ENCODE measurements at places on chromosomes 7 and 10.

- H3K4me3 ChIP-seq = no peak overlapping the region
- no peaks in the 10 kb centered on the region for H3K36me3 ChIP-seq
- no peak overlapping the region for H3K27ac ChIP-seq
Observed at GRCh38 chr10:48232717-48233447, 41.6 kb downstream of the FRMPD2 start.

- no peaks in the 10 kb centered on the region for H3K27me3 ChIP-seq
- no peaks in the 10 kb centered on the region for H3K4me1 ChIP-seq
- no peak overlapping the region for H3K27ac ChIP-seq
- no peak for DNase-seq
- no peaks in the 10 kb centered on the region for H3K36me3 ChIP-seq
Observed at GRCh38 chr10:37403776-37404175, 278.4 kb downstream of the ANKRD30A start.

GRCh38 chr7:103348452-103348851, 1.0 kb downstream of the PSMC2 start:
- H3K4me1 ChIP-seq = peaks cover 17% of the 10 kb centered on the region
- H3K36me3 ChIP-seq = peaks cover 19% of the 10 kb centered on the region
- DNase-seq = no peak
- H3K27ac ChIP-seq = peak overlapping the region; percentile 92
- H3K27me3 ChIP-seq = no peaks in the 10 kb centered on the region

GRCh38 chr7:6274743-6275142, 2.3 kb upstream of the CYTH3 start:
- H3K4me3 ChIP-seq = no peak overlapping the region
- H3K27ac ChIP-seq = no peak overlapping the region

GRCh38 chr7:37441386-37441760, 7.3 kb downstream of the ELMO1 start:
- DNase-seq = no peak
- peak overlapping the region; percentile 63 for H3K27ac ChIP-seq
- no peak overlapping the region for H3K4me3 ChIP-seq
- no peaks in the 10 kb centered on the region for H3K27me3 ChIP-seq
- H3K36me3 ChIP-seq = no peaks in the 10 kb centered on the region

DNA sequence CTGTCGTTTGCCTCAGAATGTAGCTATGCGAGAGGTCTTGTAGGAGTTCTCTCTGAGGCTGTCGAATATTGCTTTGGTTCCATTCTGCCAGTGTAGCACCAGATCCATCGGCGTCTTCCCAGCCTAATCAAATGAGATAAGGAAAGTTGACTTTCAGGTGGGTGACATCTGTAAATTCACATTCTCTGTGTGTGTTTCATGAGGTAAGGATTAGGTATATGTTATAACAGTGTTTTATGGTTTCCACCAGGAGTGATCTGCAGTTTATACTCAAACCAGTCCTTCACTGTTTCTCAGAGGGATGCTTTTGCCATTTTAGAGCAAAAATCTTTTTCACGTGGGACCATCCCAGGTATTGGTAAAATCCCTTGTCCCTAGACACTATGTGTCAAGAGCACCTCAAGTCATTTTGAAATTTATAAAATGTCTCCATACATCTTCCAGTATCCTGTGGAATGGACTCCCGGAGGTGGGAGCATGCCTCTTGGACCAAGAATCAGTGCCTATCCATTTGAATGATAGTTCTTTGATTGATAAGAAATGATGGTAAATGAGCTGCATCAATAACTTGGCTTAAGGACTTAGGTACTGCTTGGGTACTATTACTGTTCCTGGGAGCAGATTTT, 7.9 kb downstream of the ANKRD1 start:
- H3K36me3 ChIP-seq = no peaks in the 10 kb centered on the region
- H3K4me3 ChIP-seq = no peak overlapping the region

DNA sequence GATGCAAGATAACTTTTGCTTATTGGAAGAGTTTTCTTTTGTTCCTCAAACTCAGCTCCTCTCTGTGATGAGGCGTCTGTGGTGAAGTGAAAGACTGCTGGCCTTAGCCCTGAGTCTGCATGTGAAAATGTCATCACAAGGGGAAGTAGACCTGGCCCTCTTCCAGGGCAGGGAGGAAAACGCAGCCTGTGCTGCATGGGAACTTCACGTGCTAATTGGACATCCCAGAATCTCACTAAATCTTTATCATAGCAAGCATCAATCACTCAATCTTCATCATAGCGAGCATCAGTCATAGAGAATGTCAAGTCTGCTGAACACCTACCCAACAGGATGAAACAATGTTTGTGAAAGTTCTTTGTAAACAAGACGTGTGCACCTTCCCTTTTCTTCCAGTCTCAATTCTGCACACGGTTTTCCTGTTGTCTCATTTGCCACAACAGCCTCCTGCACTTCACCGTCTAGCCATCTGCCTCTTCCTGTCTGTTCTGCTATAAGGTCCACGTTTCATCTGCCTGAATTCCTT, 314.6 kb downstream of the FRMD4A start:
- no peak for DNase-seq
- H3K27ac ChIP-seq = no peak overlapping the region
- H3K27me3 ChIP-seq = peaks cover 3% of the 10 kb centered on the region
- no peaks in the 10 kb centered on the region for H3K36me3 ChIP-seq
- H3K4me3 ChIP-seq = no peak overlapping the region

GRCh38 chr10:102267748-102268147, 22.4 kb downstream of the GBF1 start:
- H3K4me1 ChIP-seq = no peaks in the 10 kb centered on the region
- H3K27ac ChIP-seq = no peak overlapping the region
- no peaks in the 10 kb centered on the region for H3K36me3 ChIP-seq
- H3K4me3 ChIP-seq = no peak overlapping the region
- no peaks in the 10 kb centered on the region for H3K27me3 ChIP-seq
- no peak for DNase-seq

- DNase-seq = no peak
- no peaks in the 10 kb centered on the region for H3K27me3 ChIP-seq
- H3K4me3 ChIP-seq = no peak overlapping the region
- H3K4me1 ChIP-seq = no peaks in the 10 kb centered on the region
Observed at GRCh38 chr10:26367771-26368170, 70.4 kb upstream of the APBB1IP start.

GRCh38 chr10:6503171-6503570, 76.9 kb downstream of the PRKCQ start:
- peaks cover 5% of the 10 kb centered on the region for H3K4me1 ChIP-seq
- no peak for DNase-seq
- H3K27ac ChIP-seq = peak overlapping the region; percentile 44

DNA sequence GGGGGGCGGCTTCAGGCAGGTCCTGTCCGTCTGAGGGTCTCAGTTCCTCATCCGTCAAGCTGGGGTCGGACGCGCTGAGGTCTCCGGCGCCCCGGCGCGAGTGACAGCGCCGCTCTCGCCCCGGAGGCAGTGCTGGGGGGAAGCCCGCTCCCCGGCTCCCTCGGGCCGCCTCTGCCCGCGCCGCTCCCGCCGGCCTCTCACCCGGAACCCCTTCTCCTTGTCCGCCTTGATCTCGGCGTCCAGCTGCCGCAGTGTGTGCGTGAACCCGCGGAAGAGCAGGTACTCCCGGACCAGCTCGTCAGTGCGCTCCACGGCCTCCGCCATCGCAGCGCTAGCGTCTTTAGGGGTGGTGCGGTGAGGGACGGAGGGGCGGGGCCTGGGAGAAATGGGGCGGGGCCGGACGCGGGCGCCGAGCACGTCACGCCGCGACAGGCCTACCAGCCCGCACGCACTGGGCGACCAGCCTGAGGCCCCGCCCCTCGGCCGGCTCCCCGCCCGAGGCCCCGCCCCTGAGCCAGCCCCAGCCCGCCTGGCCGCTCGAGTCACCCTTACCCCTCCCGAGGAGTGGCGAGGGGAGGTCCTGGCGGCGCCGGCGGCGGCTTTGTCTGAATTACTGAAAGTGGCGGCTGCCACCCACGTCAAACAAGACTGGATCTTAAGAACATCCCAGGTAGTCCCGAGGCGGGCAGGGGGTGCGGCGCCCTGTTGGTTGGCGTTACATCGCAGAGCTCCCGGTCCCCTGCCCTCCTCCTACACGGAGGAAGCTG, at the start of gene WDR91:
Gene WDR91, minus strand, starts transcription at position 348 of the 767 bp plus-strand sequence. Its CDS starts 24 bp downstream, at position 324.
- peak; percentile 92 for DNase-seq
- H3K36me3 ChIP-seq = no peaks in the 10 kb centered on the region
- peak within 1 kb of the TSS; percentile 94 for H3K4me3 ChIP-seq
- H3K4me1 ChIP-seq = peaks cover 30% of the 10 kb centered on the region
- H3K27me3 ChIP-seq = no peaks in the 10 kb centered on the region

GRCh38 chr10:102102421-102102820, 17.7 kb downstream of the LDB1 start:
- no peak for DNase-seq
- no peaks in the 10 kb centered on the region for H3K27me3 ChIP-seq
- H3K27ac ChIP-seq = no peak overlapping the region
- H3K4me3 ChIP-seq = no peak overlapping the region
- H3K4me1 ChIP-seq = peaks cover 13% of the 10 kb centered on the region

GRCh38 chr7:139811066-139811465, 18.0 kb upstream of the TBXAS1 start:
- H3K36me3 ChIP-seq = no peaks in the 10 kb centered on the region
- no peaks in the 10 kb centered on the region for H3K27me3 ChIP-seq
- no peak overlapping the region for H3K27ac ChIP-seq
- no peak for DNase-seq
- no peak overlapping the region for H3K4me3 ChIP-seq
- no peaks in the 10 kb centered on the region for H3K4me1 ChIP-seq

- H3K4me3 ChIP-seq = no peak overlapping the region
- no peaks in the 10 kb centered on the region for H3K36me3 ChIP-seq
- H3K27me3 ChIP-seq = no peaks in the 10 kb centered on the region
- H3K4me1 ChIP-seq = peaks cover 28% of the 10 kb centered on the region
- no peak overlapping the region for H3K27ac ChIP-seq
Observed at GRCh38 chr10:70981171-70981836, 92.9 kb upstream of the PCBD1 start.

DNA sequence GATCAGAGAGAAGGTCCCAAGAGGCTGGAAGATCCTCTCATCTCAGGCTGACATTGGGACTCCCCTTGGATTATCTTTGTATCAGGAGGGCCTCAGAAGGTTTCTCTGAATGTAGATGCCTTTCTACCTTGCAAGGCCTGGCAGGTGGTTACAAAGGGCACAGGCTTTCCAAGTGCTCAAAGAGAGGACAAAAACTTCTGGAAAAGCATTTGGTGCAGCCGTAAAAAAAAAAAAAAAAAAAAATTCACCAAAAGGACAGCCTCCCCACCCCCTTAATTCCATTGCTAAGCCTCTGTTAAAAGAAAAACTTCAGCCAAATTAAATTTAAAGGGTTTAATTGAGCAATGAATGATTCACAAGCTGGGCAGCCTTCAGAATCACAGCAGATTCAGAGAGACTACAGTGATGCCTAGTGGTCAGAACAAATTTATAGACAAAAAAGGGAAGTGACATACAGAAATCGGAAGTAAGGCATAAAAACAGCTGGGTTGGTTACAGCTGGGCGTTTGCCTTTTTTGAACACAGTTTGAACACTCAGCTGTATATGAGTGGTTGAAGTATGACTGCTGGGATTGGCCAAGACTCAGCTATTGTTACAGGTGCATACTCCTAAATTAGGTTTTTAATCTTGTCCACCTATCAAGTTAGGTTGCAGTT, 42.5 kb upstream of the LRGUK start:
- no peaks in the 10 kb centered on the region for H3K4me1 ChIP-seq
- no peak overlapping the region for H3K4me3 ChIP-seq
- H3K36me3 ChIP-seq = no peaks in the 10 kb centered on the region

- H3K4me3 ChIP-seq = no peak overlapping the region
- no peaks in the 10 kb centered on the region for H3K36me3 ChIP-seq
- H3K27ac ChIP-seq = no peak overlapping the region
Observed at GRCh38 chr7:13098161-13098560, 410.7 kb downstream of the ARL4A start.

GRCh38 chr7:130065500-130066152, 4.7 kb upstream of the KLHDC10 start:
- H3K4me3 ChIP-seq = no peak overlapping the region
- H3K36me3 ChIP-seq = no peaks in the 10 kb centered on the region
- DNase-seq = no peak

- no peak overlapping the region for H3K27ac ChIP-seq
- no peak for DNase-seq
- H3K4me3 ChIP-seq = no peak overlapping the region
- H3K36me3 ChIP-seq = no peaks in the 10 kb centered on the region
- H3K27me3 ChIP-seq = no peaks in the 10 kb centered on the region
- H3K4me1 ChIP-seq = peaks cover 12% of the 10 kb centered on the region
Observed at GRCh38 chr7:105799006-105799405, 77.4 kb downstream of the ATXN7L1 start.

DNA sequence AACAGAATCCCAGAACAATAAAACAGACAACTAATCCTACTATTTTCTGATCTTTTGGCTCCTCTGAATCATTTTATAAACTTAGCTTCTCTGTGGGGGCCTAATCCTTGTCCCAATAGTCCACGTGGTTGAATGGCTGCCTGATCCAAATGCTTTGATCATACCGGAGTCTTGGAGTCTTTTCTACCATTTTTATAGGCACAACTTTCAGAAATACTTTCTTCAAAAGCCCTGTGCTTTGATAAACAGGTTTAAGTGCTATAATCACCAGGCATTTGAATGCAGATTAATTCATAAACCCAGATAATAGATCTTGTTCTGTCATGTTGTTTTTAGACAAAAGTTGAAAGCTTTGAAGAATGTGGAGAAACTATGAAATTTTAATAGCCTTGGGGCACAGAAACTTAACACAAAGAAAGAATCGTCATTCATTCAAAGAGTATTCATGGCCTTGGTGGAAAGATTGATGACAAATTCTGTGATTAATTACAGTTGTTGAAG, 163.7 kb downstream of the AHR start:
- H3K27me3 ChIP-seq = no peaks in the 10 kb centered on the region
- no peak overlapping the region for H3K4me3 ChIP-seq
- peaks cover 4% of the 10 kb centered on the region for H3K4me1 ChIP-seq
- H3K27ac ChIP-seq = no peak overlapping the region
- DNase-seq = no peak
- no peaks in the 10 kb centered on the region for H3K36me3 ChIP-seq

DNA sequence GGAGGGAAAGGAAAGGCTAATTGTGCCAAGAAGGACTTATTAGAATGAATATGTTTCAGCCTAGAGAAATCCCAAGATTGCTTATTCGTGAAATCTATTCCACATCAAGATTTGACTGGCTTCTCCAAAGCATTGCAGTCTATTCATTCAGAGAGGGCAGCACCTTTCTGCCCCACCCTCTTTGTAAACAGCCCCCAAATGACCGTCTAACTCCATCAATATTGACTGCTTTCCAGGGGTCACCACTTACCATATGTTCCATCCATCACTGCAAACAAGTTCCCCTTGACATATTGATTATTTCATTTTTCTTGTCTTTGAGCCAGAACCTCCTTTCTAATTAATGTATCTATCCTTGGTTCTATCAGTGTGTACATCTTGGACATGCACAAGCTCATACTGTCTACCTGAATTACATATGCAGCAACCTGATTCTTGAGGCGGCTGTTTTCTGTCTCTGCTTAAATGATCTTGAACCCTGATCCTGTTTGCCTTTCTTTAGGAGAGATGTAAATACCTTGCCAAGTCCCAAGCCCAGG, 44.2 kb upstream of the PTER start:
- no peak overlapping the region for H3K27ac ChIP-seq
- no peak overlapping the region for H3K4me3 ChIP-seq
- no peak for DNase-seq
- H3K27me3 ChIP-seq = peaks cover 7% of the 10 kb centered on the region
- no peaks in the 10 kb centered on the region for H3K36me3 ChIP-seq
- no peaks in the 10 kb centered on the region for H3K4me1 ChIP-seq

Measured in T-cell (primary cell).